NT2/D1 (cell line): ENCODE measurements at places on chromosomes 3 and 15.

DNA sequence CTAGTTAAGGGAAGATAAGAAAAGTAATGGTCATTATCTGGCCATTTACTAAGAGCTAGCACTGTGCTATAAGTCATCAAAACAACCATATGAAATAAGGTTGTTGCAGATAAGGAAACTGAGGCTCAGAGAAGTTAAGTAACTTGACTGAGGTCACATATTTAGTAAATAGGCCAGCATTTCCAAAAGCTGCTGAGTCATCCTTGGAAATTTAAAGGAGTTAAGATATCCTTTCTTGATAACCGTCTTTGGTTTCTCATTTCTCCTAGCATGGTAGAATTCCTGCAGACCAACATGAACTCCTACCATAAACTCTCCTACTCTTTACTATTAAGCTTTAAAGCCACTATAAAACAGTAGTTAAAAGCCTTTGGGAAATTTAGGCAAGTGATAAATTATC lies 85.0 kb upstream of the PDZRN3 start:
- no peak for DNase-seq

- no peak for DNase-seq
Observed at GRCh38 chr3:99823723-99824711, 6.4 kb downstream of the CMSS1 start.

DNA sequence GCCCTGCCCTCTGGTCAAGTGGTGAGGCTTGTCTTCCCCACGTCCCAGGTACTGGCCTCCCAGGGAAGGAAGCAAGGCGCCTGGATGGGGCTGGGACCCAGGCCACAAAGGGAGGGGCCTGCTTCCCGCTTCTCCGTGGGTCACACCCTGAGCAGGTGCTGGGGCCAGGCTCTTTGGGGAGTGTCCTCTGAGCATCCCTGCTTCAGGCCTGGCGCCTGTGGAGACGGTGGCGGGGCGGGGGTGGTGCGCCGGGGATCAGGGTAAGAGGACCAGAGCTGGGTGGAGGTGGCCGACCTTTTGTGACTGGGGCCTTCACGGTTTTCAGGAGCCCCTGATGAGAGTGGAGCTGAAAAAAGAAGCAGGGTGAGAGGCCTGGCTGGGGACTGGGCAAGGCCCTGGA lies 3.6 kb downstream of the PLA2G4B start:
- DNase-seq, result no peak

DNA sequence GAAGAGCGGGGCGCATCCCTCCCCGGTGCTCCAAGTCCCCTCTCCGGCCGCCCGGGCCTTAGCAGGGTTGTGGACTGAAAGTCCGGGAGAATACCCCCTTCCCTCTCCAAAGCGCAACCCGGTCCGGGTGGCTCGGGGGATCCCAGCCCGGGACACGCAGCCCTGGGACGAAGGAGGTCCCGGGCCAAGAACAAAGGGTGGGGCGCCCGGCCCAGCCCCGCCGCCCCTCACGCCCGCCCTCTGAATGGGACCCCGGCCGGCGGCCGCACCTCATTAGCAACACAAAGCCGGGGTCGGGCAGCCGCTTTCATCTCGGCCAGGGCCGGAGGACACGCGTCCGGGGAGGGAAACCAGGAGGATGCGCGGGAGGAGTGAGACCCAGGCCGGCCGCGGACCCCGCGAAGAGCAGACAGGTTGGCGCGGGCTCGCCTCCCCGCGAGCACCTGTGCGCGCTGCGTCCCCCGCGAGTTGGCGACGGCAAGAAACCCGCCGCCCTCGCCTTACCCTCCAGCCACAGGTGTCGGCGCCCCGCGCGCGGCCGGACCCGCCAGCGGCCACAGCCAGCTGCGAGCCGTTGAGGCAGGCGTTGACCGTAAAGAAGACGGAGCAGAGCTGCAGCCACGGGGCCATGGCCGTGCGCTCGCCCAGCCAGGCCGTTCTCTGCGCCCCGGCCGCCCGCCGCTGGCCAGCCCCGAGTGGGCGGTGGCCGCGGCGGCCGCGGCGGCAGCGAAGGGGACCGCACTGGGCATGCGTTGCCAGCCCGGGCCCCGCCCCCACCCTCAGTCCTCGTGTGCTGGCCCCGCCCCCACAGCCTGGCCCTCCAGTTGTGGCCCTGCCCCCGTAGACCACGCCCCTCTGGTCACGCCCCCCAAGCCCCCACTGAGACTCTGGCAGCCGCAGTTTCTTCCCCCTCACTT lies at the start of gene IL17RD:
Gene IL17RD, minus strand, starts transcription at position 697 of the 917 bp plus-strand sequence. Its CDS starts 67 bp downstream, at position 630.
- DNase-seq, result peak; percentile 82

DNA sequence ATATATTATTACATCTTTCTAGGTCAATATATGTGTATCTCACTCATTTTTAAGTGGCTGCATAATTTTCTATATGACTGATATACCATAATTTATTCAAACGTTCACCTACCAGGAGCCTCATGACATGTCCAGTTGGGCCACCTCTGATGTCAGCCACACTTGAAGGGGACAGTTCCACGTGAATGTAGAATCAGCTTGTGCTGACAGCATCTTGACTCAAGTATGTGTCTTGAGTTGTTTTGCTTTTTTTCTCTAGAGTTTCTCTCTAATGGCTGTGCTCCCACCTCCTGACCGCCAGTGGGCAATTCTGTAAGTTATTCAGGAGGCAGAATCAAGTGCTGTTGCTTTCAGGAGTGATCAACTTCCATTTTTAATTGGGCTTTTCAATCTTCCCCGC lies 237.9 kb downstream of the NFKBIZ start:
- DNase-seq, result no peak

GRCh38 chr3:23518441-23518840 lies 287.3 kb upstream of the UBE2E1 start:
- DNase-seq, result no peak

DNA sequence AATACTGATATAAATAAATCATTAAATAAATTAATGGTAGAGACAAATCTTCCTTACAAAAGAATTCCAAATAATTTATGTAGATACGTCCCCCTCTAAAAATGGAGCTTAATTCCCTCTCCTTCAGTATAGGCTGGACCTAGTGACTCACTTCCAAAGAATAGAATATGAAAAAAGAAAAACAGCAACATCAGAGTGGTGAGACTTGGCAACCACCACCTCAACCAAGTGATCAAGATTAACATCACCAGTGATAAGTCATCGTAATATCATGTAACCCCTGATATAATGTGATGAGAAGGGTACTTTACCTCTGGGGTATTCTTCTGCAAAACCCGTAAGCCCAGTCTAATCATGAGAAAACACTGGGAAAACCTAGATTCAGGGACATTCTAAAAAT lies 13.4 kb downstream of the GOLGB1 start:
- DNase-seq, result no peak

DNA sequence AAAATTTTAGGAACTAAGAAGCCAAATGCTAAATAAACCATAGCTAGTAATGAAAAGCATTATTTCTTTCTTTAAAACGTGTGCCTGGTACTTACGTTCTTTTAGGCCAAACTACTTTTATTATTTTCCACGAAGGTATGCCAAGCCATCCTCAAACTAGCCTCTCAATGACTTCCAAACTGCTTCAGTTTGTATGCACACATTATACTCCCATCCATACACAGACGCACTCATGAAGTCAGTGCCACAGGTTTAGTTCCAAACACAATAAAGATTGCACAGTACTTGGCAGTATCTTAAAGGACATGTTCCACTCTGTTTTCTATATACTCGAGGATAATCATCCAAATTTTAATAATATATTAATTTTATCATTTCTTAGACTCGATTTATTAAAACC lies 609.2 kb upstream of the ZNF385D start:
- DNase-seq, result no peak

DNA sequence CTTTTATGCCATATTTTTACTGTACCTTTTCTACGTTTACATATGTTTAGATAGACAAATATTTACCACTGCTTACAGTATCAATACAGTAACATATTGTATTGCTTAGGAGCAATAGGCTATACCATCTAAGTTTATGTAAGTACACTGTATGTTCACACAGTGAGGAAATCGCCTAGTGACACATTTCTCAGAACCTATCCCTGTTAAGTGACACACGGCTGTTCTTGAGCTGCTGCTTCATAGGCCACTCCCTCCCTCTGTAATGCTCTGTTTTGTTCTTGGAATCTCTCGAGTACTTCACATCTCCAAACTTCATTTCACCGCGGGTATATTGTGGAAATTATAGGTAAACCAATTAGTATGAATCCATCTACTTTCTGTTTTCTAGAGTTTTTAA lies 13.4 kb upstream of the SELENOT start:
- no peak for DNase-seq

DNA sequence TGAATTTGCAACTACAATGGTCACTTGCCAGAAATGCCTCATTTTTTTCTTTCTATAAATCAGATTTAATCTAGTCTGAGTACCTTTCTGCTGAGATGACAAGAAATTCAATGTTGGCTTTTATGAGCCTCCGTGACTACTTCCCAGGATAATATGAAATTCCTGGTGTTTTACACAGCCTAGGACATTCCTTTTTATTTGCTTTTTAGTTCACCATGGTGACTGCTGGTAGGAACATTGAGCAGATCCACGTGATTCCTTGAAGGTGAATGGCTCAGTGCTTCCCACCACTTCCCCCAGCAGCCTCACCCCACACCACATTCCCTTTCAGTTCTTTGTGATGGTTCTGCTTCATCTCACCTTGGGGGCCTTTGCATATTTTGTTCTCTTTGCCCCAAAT lies 4.3 kb upstream of the NPTN start:
- DNase-seq, result no peak

GRCh38 chr15:86611417-86612040 lies 531.9 kb downstream of the AGBL1 start:
- no peak for DNase-seq

DNA sequence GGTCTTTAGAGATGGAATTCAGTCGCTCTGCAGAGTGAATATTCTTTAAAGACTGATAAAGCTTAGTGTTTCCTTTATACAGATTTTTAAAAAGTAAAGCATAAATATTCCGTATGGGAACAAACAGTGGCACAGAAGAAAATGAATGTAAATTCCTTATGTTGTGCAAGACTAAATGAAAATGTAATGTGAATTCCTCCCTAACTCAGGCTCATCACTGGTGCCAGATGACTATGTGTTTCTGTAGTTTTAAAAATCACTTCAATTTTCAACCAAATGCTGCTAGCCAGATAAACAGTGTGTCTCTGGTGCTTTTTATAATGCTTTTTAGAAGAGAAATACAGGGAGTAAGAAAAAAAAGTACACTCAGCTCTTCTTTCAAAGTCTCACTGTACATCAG lies 154.8 kb upstream of the SNTN start:
- no peak for DNase-seq

DNA sequence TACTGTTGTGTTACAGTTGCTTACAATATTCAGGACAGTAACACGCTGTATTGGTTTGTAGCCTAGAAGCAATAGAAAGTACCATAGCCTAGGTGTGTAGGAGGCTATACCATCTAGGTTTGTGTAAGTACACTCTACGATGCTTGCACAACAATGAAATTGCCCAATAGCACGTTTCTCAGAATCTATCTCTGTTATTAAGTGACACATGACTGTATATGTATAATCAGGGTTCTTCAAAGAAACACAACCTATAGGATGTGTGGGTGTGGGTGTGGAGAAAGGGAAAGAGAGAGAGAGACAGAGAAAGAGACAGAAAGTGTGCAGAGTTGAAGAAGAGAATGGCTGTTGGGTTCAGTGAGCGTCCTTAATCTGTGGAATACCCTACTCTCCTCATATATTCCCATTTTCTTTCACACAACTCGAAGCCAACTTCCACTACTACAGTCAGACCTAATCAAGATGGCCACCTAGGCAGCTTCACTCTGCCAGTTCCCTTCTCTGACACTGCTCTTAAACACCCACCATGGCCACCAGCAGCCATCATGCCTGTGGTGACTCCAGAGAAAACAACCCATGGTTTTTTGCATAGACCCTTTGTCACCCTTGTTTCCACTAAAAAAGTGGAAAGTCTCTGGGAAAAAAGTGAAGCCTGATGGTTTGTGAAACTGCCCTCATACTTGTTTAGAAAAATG lies 5.8 kb upstream of the PPP4R2 start:
- no peak for DNase-seq

- no peak for DNase-seq
Observed at GRCh38 chr3:166607933-166608521, 770.8 kb upstream of the BCHE start.

DNA sequence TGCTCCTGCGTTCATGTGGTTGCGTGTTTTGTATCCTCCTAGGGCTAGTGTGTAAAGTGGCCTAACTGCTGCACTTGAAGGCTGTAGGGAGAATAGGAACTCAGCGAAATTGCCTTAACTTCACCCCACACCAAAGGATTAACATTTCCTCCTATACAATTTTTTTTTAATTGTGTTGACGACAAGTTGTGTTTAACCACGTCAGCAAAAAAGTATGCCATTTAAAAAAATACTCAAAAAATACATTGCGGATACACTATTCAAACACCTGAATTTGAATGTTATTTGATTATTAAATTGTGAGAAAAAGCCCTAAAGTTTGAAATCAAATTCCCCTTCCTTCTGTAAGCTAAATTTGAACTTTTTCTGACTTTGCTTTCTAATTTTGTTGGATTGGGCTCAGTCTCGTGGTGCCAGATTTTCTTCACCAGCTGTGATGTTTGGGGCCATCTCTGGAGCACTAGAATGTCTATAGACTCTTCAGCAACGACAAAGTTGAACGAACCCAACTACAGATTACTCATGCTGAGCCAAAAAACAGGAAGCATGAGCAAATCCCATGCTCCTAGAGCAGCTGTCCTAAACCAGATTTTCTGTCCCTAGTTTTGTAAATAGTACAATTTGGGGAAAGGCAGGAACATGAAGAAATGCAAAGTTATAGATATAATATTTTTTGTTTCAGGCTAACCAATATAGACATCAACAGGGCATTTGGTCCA lies 8.1 kb upstream of the SLC9A9 start:
- no peak for DNase-seq

DNA sequence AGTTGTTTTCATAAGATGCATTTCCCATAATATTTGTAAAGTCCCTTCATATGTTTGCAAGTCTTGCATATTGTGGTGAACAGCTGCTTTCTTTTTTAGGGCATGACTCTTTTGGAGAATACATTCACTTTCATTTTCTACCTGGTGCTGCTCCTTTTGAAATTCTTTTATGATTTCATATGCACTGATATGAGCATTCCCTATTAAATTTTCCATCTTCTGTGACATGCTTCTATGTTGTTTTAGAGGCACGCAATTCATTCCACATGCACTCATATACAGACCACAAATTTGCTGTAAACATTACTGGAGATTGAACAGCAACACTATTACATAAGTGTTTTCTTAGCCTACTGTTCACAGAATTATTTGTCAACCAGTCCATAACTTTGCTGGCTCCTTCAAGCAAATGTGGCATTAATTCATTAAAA lies 92.8 kb upstream of the TNFSF10 start:
- DNase-seq, result no peak

DNA sequence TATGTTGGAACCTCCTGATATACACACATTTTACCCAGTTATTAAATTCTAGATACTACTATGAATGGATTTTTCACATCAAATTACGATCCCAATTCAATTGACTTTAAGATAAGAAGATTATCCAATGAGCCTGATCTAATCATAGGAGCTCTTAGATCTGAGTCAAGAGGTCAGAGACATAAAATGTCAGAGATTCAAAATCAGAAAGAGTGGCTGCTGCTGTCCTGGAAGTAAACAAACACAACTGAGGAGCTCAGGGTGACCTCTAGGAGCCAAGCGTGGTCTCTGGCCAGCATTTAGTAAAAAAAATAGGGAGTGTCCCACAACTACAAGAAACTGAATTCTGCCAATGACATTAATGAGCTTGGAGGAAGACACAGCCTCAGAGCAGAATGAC lies 557.1 kb upstream of the CBLB start:
- DNase-seq, result no peak

GRCh38 chr3:129246636-129247035 lies 2.8 kb upstream of the COPG1 start:
- no peak for DNase-seq

- no peak for DNase-seq
Observed at GRCh38 chr15:49286649-49287404, 116.8 kb downstream of the GALK2 start.

GRCh38 chr15:56987286-56987685 lies 68.8 kb downstream of the TCF12 start:
- DNase-seq, result no peak
